Inflammatory macrophage treated with lipopolysaccharide for 4 hours (primary cell): ENCODE measurements at places on chromosomes 5 and 9.

DNA sequence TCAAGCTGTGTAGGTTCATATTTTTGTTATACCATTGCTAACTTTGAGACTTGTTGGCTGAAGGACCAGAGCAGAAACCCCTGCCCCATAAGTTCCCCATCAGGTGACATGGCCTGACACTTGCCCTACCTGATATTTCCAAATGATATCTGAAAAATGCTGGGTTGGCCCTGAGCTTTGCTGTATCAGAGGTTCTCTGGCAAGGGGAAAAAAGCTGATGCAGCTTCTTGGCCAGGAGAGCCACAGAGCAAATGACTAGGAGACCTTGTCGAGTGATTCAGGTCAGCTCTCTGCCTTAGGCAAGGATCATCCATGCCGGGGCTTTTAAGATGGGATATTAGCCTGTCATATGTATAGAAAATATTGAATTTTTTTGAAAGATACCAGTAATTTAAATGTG lies 2.9 kb upstream of the MEGF9 start:
- no peak for DNase-seq

- DNase-seq, result no peak
These were observed 31.6 kb downstream of the NEURL1B start for GRCh38 chr5:172672681-172673080.

DNA sequence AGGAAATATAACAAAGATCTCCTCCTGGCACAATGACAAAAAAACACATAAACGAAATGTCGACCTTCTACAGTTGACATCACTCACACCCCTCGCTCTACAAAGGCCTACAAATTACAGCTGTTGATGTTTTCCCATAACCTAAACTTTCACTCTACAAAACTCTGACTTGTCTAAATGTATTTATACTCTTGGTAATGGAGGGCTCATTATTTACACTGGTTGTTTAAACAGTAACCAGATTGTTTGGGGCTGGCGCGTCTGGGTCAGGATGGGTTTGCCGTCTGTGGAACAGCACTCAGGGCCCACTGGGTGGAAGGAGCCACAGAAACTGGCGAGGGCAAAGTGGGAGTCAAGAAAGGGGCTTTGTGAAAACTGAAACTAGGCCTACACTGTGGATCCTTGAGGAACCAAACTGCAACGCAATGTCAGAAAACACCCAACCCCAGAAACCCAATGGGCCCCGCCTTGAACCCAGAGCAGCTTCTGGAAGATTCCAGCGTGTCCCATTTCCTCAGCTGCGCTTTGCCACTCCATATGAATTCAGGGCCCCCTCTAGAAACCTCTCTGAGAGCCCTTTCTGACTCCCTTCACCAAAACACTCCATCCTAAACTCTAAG lies 136.7 kb downstream of the ROR2 start:
- DNase-seq, result no peak

GRCh38 chr5:111347021-111347420 lies 122.8 kb downstream of the CAMK4 start:
- DNase-seq, result no peak

- no peak for DNase-seq
These were observed 31.0 kb upstream of the ALDH1B1 start for GRCh38 chr9:38361473-38361850.

DNA sequence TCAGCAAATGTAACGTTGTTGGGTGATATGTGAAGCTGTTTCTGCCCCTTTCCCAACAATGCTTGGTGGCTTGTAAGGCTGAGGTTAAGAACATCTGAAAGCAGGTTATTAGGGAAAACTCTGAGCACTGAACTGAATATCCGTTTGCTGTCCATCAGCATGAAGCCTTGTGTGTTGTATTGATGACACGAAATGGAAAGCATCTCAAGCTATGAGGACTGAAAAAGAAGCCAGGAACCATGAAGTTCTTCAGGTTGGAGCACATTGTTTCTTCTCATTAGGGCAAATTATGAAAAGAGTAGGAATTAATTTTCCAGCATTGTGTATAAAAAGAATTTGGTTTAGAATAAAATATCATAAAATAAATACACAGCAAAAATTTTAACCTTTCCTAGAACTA lies 106.8 kb downstream of the IZUMO3 start:
- no peak for DNase-seq

DNA sequence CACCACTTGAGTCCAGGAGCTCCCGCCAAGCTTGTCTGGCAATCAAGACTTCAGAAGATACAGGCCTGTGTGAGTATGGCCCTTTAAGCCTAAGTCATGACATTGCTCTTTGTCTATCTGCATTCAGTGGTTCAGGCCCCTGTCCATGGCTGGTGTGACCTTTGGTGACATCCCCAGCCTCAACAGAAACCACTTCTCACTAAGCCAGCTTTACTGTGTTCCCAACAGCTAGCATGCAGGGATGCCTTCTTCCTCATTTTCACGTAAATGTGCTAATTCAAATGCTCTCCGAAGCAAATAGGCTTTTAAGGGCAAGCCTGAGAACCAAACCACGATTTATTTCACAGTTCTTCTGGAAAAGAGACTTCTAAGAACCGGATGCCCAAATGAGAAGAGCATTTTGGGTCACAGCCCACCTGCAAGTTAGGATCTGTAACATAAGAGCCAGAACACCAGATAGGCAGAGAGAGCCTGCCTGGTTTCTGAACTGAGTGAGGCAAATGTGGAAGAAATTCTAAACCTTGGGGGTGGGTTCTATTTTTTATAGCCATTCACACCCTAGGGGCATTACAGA lies 14.9 kb downstream of the CD180 start:
- DNase-seq, result peak; percentile 85

DNA sequence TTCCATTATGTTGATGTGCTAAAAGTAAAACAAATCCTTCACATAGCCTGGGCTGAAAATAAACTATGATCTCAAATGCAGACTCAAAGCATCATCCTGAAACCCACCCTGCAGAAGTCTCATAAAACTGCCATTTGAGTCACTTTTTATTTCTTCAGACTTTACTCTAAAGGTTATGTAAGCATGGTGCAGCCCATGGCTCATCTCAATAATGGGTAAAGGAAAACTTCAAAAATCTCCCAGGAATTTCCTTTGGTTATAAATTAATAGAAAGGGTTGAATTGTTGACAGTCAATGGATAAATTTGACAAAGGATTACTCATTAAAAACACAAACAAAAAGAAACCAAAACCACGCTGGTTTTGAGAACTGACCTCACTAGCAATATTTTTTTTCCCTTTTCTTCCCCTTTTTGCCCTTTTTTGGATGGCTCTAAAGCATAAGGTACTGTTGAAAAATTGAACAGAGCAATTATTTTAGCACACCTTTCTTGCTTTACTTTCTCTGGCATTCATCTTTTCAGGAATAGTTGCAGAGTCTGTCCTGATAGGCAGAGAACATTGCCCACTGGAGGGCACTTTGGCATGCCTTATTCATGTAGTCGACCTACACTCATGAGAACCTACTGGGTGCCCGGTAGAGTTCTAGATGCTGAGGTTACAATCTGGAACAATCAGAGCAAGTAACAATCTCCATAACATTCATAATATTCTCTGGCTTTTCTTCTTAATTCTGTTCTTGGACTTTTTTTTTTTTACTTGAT lies 191.4 kb downstream of the TMEM167A start:
- DNase-seq, result peak; percentile 77

DNA sequence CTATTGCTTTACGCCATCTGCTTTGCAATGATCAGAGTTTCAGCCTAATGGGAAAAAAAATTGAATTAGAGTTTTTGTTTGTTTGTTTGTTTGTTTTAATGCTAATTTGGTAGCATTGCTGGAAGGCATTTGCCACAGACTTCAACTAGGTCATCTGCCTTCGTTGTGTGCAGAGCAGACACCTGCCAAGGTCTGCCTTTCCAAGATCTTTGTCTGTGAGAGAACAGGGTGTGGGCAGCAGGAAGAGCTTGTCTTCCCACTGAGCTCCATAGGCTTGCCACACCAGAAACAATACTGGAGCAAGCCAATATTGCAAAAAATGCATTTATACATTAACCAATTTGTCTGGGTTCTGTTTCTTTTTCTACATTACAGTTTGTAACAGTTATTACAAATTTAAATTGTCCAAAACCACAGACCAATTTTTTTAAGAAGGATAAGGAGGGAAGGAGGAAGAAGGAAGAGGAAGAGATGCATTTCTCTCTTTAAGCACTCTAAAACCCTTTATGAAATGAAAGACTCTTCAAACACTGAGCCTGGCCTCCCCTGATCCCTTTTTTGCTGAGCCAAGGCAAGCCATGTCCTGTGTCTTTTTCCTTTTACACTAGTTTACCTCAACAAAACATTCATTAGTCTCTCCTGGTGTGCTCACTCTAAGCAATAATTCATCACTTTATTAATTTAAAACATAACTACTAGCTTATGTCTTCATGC lies 210.5 kb downstream of the SNX18 start:
- DNase-seq, result peak; percentile 67

- no peak for DNase-seq
These were observed 272.2 kb downstream of the FBXL7 start for GRCh38 chr5:15772131-15772530.

GRCh38 chr5:109868737-109869136 lies 179.0 kb downstream of the MAN2A1 start:
- no peak for DNase-seq

DNA sequence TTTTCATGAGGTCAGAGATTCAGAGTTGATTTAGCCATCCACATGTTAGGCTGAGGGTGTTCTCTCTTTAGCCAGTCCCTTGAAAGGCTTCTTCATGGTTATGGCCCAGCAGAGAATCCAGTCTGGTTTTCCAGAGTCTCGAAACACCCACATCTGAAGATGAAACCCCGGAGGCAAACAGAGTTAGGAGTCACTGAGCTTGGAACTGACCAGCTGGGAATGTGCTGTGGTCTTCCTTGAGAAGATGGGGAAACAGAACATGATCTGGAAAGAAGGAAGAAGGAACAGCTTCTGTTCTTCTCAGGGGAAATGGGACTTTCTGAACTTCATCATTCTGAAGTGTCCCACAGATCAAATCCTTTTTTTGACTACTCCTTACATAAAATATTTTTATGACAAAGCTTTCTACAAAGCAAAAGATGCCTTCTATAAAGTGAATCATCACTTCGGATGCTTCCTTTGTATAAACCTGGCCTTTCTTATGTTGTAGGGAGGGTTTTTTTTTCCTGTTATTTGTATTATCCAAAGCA lies 45.4 kb downstream of the ZNF618 start:
- DNase-seq, result peak; percentile 35

GRCh38 chr5:1471240-1471853 lies 26.1 kb upstream of the SLC6A3 start:
- no peak for DNase-seq

DNA sequence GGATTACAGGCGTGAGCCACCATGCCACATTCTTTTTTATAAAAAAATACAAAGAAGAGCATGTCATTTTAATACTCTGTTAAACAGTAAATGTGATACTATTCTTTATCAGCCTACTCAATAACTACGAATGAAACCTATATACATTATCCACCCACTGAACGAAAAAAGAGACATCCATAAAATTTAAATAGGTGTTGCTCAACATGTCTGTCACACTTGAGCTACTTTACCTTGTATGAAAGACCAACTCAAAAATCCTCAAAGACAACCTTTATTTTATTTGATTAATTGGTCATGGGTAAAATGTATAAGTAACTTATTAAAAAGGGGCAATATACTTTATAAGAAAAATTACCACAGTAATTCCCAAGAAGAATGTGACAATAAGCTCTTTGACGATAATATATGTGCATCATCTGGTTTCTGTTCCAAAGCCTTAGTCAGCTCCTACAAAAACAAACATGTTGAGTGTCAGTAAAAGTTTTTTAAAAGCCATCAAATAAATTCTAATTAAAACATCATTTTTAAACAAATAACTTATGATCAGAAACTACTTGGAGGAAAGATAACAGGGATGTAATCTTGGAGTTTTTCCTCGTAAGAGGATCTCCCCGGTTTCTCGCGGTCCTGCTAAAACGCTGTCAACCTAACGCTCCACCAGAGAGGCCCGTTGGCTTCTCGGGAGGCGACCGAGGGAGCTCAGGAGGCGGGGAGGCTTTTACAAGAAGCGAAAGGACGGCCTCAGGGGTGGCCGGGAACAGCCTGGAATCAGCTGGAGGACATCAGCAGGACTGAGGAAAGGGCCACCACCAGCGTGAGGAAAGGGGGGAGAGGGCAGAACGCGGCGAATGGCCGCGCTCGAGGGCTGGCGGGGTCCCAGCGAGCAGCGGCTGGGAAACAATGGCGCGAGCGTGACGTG lies 13.5 kb upstream of the ANKRD18B start:
- peak; percentile 60 for DNase-seq

DNA sequence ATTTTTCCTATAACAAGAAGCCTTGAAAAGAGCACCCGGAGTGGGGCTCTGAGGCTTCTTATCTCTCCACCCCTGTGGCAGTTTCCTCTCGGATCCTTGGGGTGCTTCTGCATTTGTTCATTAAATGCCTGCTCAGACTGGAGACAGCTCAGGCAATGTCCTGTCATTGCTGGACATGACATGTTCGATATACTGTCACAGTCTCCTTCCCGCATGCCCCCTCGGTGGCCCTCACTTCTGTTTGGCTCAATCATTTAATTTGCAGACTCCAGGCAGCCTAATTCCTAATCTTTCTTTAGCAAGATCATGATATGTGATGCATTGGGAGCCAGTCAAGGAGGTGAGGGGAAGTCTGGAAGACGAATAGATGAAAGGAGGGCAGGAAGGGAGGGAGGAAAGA lies 37.5 kb upstream of the CPEB4 start:
- DNase-seq, result no peak

DNA sequence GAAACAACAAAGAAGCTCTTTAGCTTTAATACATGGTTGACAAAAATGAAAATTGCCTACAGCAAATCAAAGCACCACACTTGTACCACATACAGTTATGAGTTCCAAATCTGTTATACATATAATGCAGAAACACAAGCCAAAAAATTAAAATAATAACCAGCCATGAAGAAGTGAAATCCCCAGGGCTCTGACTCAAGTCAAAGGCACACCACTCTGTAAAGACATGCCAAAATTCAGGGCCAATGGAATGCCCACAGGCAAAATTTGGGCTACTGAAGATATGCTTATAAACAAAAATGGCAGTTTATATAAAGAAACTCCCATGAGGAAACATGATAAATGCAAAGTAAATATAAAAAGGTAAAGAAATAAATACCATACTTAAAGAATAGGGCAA lies 29.0 kb downstream of the THBS4 start:
- DNase-seq, result no peak

- no peak for DNase-seq
These were observed 163.6 kb downstream of the MEF2C start for GRCh38 chr5:88719434-88719833.

GRCh38 chr5:127243011-127243410 lies 47.6 kb upstream of the MEGF10 start:
- DNase-seq, result no peak

GRCh38 chr9:36827593-36827992 lies 206.5 kb downstream of the PAX5 start:
- no peak for DNase-seq
